Esophagus squamous epithelium (tissue), 5 donors: ENCODE measurements at places on chromosomes 3 and 15.

- no peak for DNase-seq
These were observed 27.5 kb downstream of the NR1I2 start for GRCh38 chr3:119809249-119810017.

DNA sequence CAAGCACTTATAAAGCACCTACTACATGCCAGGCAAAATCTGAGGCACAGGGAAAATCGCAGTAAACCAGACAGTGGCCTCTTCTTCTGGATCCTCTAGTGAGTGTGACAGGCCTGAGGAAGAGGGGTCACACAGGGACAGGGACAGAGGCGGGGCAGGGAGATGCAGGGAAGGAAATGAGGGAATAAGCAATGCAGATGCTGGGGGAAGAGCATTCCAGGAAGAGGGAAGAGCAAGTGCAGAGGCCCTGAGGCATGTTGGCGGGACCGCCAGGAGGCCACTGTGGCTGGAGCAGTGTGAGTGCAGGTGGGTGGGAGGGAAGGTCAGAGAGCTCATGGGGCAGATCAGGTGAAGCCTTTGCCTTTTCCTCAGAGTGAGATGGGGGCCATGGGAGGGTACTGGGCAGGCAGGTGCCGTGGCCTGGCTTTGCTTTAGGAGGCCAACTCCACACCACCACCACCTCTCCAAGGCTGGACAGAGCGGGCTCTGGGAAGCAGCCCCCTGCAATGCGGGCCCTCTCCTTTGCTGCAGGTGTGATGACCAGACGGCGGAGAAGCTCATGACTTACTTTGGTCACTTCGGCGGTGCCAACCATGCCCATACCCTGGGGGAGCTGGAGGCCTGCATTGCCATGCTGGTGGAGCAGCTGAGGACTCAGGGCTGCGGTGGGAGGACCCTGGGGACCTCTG lies 26.8 kb upstream of the GP9 start:
- no peak for DNase-seq

DNA sequence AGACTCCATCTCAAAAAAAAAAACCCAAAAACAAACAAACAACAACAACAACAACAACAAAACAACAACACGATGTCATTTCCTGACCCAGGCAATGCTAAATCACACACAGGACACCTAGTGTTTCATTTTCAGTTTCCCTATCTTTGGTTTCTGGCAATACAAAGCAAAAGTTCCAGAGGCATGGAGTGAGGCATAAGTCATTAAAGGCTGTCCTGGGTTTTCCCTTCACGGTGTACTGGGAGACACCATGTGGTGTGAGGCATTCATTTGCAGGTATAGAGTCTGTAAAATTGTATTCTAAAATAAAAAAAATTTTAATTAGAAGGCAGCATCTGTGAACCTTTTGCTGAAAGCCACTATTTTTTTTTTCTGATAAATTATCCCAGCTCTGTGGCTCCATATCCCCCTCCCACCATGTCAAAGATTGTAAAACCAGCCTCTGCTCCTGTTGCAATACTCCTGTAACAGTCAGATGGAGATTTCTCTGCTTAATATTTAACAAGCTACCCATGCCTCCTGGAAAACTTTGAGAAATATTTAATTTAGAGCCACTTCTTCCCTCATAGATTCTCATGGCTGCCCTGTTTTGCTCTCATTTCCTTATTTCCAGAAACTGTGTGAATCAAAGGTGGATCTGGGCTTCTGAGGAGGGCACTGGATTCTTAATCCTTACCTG lies 324.6 kb downstream of the MCTP2 start:
- no peak for DNase-seq

DNA sequence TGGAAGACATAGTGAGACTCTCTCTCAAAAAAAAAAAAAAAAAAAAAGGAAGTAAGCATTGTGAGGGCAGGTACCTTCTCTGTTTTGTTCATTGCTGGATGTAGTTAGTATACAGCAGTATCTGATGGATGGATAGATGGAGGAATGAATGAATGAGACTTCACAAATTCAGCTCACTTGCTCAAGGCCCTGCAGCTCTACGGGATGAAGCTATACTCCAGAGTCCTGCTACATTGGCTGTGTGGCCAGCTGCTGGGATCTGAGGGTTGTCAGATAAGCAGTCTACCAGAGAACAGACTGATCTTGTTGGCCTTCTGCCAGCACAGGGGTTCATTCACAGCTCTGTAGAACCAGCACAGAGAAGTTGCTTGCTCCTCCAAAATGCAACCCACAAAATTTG lies 35.0 kb downstream of the MLH1 start:
- no peak for DNase-seq

GRCh38 chr3:30401971-30402370 lies 204.4 kb upstream of the TGFBR2 start:
- DNase-seq, result no peak

DNA sequence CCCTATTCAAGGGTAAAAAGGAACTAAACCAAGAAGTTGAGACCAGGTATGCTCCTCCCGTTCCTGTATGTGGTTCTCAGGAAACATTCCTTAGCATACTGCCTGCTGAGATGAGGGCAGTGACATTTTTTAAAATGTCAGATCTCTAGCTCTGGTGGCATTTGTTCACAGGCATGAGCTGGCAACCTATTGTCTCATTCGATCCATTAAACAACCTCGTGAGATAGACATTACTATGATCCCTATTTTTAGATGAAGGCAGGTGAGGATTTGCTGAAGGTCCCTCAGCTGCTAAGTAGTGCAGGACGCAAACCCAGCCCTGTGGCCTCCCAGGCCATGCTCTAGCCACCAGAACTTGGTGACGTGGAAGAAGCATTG lies 74.9 kb downstream of the SIDT1 start:
- no peak for DNase-seq

- DNase-seq, result no peak
These were observed 1338.8 kb downstream of the NSUN3 start for GRCh38 chr3:95401693-95402092.

DNA sequence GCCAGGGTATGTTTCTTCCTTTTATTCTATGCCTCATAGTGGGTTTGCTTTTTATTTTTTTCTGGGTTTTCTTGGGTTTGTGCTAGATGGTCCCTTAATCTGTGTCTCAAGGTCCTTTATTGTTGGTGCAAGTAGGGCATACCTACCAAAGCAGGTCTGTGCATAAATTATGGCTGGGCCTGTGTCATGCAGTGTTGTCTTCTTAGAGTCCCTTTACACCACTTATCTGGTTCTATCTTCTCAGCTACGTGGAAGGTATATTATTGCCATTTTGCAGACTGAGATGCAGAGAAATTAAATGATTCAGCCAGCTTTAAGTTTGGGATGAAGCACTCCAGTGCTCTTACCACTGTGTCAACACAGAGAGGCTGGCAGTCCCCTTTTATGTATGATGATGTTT lies 293.5 kb upstream of the SOX2 start:
- no peak for DNase-seq

GRCh38 chr3:74021449-74021848 lies 396.7 kb upstream of the PDZRN3 start:
- no peak for DNase-seq

GRCh38 chr15:73802431-73803041 lies 49.4 kb upstream of the INSYN1 start:
- DNase-seq, result no peak

GRCh38 chr3:51947215-51947900 lies 5.2 kb downstream of the PARP3 start:
- DNase-seq, result no peak

- DNase-seq, result no peak
These were observed 409.0 kb downstream of the TUSC7 start for GRCh38 chr3:117118604-117119003.

- DNase-seq, result no peak
These were observed 307.3 kb upstream of the PLSCR5 start for GRCh38 chr3:146912241-146913015.

- DNase-seq, result no peak
These were observed 51.9 kb upstream of the ETV5 start for GRCh38 chr3:186160691-186161243.

- DNase-seq, result no peak
These were observed 151.2 kb downstream of the MYRIP start for GRCh38 chr3:39960515-39961191.

DNA sequence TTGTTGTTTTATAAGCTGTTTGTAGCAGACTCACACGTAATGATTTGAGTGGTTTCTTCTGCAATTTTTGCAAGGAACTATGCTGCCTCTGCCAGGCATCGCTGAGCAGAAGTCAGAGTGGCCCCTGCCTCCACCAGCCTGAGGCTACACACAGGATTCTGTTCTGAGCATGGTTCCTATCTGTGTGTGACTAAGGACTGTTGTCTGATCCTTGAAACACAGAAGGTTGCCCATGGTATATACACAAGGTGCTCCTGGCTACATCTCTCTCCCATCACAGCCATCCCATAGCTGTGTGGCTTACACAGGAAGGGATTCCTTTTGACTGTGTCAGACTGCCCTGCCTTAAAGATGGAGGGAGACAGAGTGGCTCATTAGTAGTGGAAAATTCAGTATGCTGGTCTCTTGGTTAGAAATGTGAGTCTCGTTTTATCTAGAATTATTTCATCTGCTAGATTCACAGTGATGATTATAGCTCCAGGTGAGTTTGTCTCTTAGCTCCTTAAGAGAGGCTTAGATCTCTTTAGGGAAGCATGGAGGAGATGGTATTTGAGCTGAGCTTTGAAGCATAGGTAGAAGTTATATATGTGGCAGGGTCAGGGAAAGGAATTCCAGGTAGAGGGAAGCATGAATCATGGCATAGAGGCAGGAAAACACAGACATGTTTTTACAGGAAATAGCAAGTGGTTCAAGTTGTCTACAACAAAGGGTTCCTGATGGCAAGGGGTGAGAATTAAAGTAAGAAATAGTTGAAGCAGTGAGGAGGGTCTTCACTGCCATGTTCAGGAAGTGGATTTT lies 37.5 kb downstream of the SNAPC5 start:
- no peak for DNase-seq

GRCh38 chr3:40914475-40914874 lies 284.8 kb upstream of the CTNNB1 start:
- DNase-seq, result no peak

- DNase-seq, result no peak
These were observed 104.5 kb downstream of the ZMAT3 start for GRCh38 chr3:178967177-178967532.

- no peak for DNase-seq
These were observed 54.4 kb downstream of the TPRA1 start for GRCh38 chr3:127535901-127536829.

- DNase-seq, result no peak
These were observed 76.6 kb downstream of the ETV5 start for GRCh38 chr3:186032321-186032720.

- no peak for DNase-seq
These were observed 262.0 kb upstream of the ZNF717 start for GRCh38 chr3:76047368-76047767.

GRCh38 chr3:52827866-52828376 lies 2.6 kb downstream of the ITIH4 start:
- no peak for DNase-seq

DNA sequence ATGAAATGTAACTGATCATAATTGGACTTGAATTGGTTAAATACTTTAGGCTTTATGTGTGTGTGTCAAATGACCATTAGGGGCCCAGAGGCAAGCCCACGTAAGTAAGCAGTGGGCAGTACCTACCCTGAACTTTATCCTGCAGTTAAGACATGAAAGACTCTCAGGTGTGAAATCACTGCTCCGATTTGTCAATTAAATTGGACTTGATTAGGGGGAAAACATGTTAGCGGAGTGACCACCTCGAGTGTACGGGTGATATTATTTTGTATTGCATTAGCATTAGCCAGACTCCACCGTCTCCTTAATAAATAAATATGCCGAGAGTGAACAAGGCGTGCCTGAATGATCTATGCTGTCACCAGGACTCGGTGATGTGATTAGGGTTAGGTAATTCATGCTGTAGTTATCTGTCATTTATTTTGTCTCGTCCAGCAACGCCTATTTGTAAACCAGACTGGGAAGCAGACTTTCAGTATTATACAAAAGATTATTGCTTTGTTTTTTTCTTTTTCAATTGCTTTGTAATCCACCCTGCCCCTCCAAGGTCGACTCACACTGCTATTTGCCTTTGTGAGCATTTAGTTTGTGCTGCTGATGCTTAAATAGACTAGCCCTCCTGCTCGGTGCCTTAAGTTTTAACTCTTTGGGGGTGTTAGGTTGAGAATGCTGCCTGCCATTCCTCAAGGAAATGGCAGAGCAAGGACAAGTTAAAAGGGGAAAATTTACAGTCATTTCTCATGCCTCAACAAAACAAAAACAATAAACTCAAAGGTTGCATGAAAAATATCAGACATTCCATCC lies 1.8 kb downstream of the RBMS3 start:
- no peak for DNase-seq

DNA sequence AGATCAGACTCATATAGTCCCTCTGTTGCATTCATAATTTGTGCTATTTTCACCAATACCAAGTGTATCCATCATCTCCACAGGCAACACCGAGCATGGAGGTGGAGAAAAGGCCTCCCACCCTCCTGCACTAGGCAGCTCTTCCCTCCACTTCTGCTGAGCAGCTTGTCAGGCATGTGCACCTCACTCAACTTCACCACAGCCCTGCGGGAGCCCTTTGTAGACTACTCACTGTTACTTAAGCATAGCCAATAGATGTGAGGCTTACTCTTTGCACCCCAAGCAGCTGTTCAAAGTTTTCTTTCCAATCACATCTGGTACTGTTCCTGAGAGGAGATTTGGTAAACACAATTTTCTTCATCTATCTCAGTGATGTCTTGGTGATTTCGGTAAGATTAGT lies 16.9 kb upstream of the GUCA1C start:
- DNase-seq, result no peak

GRCh38 chr15:25734680-25735355 lies 128.3 kb downstream of the ATP10A start:
- DNase-seq, result no peak

DNA sequence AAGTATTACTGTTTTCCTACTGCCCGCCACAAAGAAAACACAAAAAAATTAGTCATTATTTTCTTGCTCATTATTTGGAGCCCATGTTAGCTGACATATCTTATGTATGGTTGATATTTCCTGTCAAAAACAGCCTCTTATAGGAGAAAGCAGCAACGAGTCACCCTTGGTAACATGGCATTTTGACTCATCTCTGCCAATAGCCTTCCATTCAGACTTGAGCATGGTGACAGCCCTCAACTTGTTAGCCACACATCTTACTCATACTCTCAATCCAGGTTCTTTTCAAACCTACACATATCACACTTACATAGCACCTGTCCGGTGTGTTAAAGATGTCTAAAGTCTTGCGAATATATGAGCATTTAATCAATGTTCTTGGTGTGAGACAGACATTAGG lies 109.4 kb upstream of the SAMMSON start:
- DNase-seq, result no peak

- no peak for DNase-seq
These were observed 279.0 kb downstream of the LPP start for GRCh38 chr3:188432802-188433520.

- DNase-seq, result no peak
These were observed 207.9 kb upstream of the SLC2A2 start for GRCh38 chr3:171234298-171235010.

DNA sequence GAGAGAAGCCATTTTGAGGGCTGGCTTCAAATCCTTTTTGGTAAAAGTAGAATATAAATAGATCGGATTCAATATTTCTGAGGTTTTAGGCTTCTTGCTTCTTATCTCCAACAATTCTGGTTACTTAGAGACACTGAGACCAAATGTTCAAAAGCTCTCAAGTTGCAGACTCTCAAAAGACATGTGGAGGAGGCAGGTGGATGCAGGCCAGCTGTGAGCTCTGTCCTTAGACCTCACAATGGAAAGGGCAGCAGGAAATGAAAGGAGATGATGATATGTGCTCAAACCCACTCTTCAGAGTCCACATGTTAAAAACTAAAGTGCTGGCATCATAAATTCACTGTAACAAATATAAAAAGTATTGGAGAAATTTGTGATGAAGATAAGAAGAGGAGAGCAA lies 424.9 kb upstream of the ALCAM start:
- DNase-seq, result no peak

GRCh38 chr15:78406016-78406585 lies 31.9 kb upstream of the IREB2 start:
- no peak for DNase-seq

- DNase-seq, result no peak
These were observed 82.6 kb downstream of the RPLP1 start for GRCh38 chr15:69535101-69535638.
